A172 (cell line): ENCODE measurements at places on chromosomes 2 and 18. TPM values are rescaled to one million over a fixed set of nuclear protein-coding genes. Genes with fewer than 3 reads are reported as not detected.

DNA sequence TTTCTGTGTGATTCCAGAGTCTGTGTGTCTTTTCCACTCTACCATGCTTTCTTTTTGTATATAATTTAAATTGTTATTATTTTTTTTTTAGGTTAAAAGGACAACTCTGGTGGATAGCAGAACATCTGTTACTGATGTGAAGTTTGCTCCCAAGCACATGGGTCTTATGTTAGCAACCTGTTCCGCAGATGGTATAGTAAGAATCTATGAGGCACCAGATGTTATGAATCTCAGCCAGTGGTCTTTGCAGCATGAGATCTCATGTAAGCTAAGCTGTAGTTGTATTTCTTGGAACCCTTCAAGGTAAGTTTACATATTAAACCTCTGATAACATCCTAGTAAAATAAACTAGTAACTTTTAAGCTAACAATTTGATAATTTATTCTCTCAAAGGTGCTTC is 15.3 kb downstream of the SEH1L start:
- DNase-seq = no peak

DNA sequence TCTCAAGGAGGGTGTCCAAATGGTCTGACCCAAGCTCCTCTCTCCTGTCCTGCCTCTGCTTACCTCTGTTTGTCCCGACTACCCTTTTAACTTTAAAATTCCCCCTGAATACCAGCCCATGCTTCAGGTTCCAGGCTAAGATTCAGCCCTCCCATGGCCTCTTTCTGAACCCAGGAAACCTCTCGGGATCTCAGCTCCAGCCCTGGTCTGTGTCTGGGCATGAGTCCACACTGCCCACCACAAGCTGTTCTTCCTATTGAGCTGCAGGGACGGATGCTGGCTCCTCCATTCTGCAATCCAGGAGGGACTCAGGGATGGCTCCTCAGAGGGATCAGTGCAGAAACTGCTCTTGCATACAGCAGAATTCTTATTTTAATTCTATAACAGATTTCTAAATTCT is 78.9 kb downstream of the MYT1L start:
- DNase-seq = no peak

TRIM43B gene
- not detected in 2 replicates for total RNA-seq

GRCh38 chr2:23367760-23368159 is 17.2 kb upstream of the KLHL29 start:
- DNase-seq = no peak

ALLC gene
- not detected in 2 replicates for total RNA-seq

RAB6C gene
- not detected in 2 replicates for total RNA-seq
